ENCODE measurements at places on chromosomes 12 and 14. TPM values are rescaled to one million over a fixed set of nuclear protein-coding genes. Genes with fewer than 3 reads are reported as not detected.

The DBX2 gene
- total RNA-seq: not detected

The TEAD4 gene
- total RNA-seq: 36.3 TPM

- H3K36me3 ChIP-seq: no peaks in the 10 kb centered on the region
- peak; percentile 56 for DNase-seq
- no peaks in the 10 kb centered on the region for H3K27me3 ChIP-seq
- H3K4me1 ChIP-seq: peaks cover 16% of the 10 kb centered on the region
- peak overlapping the region; percentile 94 for H3K27ac ChIP-seq
These were observed 685 bp upstream of the MYL6B start for GRCh38 chr12:56151672-56152131.

DNA sequence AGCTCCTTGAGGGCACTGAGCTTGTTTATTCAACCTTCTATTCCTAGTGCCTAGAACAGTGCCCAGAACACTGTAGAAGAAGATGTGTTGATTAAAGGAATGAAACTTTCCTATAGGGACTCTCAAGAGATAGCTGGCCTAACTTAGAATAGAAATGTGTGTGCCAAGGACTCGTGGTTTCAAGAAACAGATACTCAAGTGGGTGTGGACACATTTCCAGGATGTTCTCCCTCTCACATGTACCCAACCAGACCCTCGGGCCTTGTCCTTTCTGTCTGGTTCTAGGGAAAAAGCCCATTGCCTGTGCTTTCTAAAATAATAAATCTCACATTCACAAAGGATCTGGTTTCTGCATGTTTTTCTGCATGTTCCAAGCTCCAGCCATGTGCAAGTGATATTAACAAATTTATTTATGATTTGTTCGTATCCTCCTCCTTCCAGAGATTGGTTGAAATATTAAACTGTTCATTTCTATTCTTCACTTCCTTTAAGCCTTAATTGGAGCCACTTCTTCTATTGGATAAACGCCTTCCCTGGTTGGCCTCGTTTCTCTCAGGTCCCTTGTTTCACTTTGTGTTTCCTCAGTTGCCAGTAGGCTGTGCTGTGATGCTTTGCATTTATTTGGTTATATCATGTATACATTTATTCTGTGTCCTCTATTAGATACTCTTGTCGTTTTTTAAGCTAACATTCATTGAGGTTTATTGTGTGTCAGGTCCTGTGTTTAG lies 89.8 kb downstream of the CRADD start:
- H3K36me3 ChIP-seq: no peaks in the 10 kb centered on the region
- H3K27me3 ChIP-seq: no peaks in the 10 kb centered on the region
- H3K27ac ChIP-seq: peak overlapping the region; percentile 61

Data from lung (tissue), 17 donors.